ENCODE measurements at places on chromosomes 11 and 22.

DNA sequence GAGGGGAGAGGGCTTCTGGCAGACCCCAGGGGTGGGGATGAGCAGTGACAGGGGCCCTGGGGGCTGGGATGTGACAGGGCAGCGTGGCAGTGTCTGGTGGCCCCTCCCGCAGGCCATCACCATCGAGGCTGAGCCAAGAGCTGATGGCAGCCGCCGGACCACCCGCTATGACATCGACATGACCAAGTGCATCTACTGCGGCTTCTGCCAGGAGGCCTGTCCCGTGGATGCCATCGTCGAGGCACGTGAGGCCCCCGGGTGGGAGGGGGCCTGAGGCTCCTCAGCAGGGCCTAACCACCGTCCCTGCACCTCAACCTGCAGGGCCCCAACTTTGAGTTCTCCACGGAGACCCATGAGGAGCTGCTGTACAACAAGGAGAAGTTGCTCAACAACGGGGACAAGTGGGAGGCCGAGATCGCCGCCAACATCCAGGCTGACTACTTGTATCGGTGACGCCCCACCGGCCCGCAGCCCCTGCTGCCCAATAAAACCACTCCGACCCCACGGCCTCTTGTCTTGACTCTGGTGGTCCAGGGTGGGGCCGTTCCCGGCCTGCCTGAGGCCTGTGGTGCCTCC is 2.6 kb upstream of the TCIRG1 start:
- no peak for DNase-seq

- DNase-seq, result no peak
Observed at GRCh38 chr11:86134580-86135318, 65.9 kb upstream of the PICALM start.

GRCh38 chr11:110918351-110918750 is 206.1 kb upstream of the ARHGAP20 start:
- no peak for DNase-seq

GRCh38 chr22:43955883-43956782 is 891 bp downstream of the SAMM50 start:
- DNase-seq, result no peak

DNA sequence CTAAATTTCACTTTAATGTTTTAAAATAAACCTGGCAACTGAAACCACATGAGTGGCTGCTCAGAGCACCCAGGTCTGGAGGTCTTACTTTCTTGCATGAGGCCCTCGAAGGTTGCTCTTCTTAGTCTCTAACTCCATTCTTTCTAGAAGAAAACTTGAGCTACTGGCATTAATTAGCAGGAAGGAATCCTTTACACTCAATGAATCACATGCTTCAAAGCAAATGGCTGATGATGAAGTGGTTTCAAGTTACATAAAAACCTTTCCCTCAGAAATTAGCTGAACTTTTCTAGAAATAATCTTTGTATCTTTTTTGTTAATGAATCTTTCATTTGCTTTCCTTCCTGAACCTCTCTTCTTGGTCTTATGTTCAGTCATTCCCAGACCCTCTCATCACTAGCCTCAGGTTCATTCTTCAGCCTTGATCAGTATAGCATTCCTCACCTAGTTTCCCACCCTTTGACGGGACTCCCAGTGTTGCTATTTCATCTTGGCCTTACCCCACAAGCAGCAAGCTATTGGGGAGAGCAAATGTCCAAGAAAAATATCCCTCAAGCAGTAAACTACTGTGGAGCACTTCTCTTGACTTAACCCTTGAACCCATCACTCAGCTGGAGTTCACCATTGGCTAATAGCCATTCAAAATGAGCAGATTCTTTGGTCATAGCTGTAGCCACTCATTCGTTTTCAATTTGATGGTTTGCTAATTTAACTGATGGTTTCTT is 75.1 kb downstream of the INSC start:
- no peak for DNase-seq

DNA sequence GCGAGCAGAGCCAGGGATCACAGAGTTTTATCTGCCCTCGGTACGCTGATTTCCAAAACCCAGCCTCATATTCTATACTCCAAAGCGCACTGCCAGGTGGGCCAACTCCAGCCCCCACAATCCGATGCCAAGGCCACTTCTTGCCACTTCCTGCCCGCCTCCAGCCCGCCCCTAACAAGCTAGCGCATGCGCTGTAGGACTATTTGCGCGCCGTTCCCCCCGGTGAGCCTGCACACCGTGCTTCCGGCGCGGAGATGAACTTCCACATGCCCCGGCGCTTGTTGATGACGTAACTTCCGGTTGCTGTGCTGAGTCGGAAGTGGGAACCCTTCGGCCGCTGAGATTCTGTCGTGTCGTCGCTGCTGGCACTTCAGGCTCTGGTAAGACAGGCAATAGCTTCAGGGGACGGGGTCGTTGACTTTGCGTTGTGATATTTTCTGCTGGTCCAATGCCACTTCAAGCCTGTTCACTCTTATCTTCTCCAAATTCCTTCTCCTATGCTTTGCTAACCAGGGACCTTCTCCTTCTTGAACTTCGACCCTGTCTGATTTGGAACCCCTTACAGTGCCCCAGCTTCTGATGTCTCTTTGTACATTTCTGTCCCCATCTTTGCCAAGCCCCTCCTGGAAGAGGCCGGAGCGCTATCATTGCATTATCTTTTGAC is at the start of gene UBE4A:
TSS of gene UBE4A (plus strand) at position 306 of the 664 bp plus-strand sequence. CDS start 5,481 bp downstream, outside the sequence.
- DNase-seq, result peak; percentile 99

DNA sequence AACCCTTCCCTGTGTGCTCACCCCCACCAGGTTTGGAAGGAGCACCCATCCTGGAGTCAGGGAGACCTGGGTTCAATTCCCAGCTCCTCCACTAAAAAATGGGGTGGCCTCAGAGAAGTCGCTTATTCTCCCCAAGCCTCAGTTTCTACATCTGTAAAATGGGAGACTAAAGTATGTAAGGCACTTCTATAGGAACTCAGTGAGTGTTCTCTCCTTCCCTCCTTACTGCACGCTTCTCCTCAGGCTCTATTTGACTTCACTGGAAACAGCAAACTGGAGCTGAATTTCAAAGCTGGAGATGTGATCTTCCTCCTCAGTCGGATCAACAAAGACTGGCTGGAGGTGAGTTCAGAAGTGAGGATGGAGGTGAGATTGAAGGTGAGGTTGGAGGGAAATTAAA is 11.3 kb downstream of the NCF4 start:
- DNase-seq, result no peak

GRCh38 chr11:115737875-115738274 is 233.7 kb upstream of the CADM1 start:
- no peak for DNase-seq

- DNase-seq, result no peak
Observed at GRCh38 chr22:43837666-43838065, 24.6 kb downstream of the SULT4A1 start.

DNA sequence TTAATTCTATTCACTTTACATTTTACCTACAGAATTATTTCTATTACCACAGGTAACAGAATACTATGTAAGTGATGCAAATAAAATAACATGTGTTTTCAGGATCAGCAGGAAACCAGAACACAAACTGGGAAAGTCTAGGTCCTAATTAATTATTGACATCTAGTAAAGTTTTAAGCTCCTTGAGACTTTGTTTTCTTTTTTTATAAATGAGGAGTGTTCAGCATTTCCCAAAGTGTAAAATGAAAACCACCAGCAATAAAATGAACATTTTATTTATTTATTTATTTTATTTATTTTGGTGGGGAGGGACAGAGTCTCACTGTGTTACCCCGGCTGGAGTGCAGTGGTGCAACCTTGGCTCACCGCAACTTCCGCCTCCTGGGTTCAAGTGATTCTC is 123.6 kb downstream of the ARHGAP42 start:
- no peak for DNase-seq

DNA sequence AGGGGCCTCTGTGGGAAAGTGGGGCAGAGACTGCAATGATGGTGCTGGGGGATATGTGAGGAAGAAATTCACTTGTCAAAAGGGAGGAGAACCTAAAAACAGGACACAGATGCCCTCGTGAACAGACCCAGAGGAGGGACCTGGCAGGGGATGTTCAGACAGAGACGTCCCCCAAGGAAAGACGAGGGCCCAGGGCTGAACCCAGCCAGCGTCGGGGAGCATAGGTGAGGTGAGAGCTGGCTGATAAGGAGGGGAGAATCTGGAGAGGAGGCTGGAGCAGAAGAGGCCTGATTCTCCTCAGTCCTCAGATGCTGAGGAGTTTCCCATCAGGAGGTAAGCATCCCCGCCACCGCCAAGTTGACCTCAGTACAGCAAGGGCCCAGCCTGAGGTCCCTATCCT is 31.4 kb downstream of the IGLL5 start:
- no peak for DNase-seq

DNA sequence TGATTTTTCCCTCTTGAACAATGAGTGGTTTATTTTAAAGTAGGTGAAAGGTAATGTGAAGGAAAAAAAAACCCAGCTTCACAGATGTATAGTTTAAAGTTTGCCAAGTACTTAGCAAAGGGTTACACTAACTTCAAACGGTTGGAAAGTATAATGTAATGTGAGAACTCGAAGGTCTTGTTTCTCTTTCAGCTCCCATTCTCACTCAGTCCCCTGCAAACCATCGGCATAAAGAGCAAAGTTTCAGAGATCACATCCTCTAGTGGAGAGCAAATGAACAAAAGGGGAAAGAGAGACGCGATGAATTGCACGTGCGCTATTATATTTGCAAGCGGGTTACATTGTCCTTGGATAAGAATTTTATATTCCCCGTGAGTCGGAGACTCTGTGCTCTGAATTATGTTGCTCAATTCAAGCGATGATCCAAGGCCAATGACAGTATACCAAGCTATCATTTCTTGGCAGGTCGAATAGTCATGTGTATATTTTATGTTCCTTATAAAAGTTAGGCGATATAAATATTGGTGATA is 37.6 kb upstream of the BIRC3 start:
- DNase-seq, result no peak

DNA sequence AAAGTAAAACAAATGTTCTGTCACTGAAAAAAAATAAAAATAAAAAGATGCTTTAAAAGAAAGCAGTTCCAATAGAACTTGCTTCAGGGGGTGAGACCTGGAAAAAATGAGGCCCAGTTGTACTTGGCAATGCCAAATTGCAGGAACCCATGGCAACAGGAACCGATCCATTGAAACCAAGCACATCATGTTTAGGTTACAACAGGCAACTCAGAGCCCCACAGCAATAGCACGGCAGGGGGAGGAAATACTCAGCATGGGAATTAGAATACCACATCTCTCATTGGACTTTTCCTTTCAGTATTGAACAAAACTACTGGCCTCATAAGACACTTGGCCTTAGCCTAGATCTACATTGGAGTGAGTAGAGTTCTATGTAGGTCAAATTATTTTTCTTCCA is 84.3 kb downstream of the MSANTD4 start:
- DNase-seq, result no peak

- no peak for DNase-seq
Observed at GRCh38 chr22:25353516-25354445, 134.3 kb downstream of the CRYBB2 start.

GRCh38 chr22:45872659-45873263 is 104.2 kb downstream of the WNT7B start:
- no peak for DNase-seq

DNA sequence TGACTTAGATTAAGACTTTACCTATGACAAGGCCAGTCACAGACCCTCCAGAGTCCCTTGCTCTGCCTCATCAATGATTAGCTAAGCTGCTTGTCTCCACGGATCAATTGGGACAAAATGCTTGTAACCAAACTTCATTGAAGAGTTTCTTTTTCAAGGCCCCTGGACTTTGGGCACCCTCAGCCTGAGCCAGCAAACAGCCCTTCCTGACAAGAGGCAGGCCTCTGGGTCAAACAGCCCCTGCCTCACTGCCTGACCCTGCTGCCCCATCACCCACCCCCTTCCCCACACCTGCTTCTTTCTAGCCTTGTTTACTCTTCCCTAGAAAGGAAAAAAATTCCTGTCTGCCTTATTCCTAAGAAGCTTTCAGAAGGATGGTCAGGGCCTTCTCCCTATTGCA is 26.3 kb upstream of the CDON start:
- DNase-seq, result no peak

DNA sequence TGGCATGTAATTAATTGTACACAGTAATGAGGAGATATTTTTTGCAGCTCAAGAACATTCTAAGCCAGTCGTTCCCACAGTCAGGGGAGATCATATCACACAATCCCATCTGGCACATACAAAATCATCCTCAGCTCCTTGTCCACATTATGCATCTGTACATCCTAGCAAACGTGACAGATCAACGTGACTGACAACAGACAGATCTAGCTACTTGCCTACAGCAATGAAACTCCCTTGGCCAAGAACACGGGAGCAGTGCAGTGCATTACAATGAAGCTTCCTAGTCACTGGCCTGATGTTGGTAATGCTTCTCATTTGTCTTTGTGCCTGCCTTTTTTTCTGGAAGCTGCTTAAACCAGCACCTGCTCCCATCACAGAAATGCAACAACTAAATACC is 24.5 kb upstream of the GUCY1A2 start:
- DNase-seq, result no peak

GRCh38 chr11:31826536-31827438 is 15.7 kb upstream of the PAX6 start:
- no peak for DNase-seq

GRCh38 chr22:25839755-25840154 is 97.8 kb downstream of the MYO18B start:
- no peak for DNase-seq

GRCh38 chr11:83238111-83238510 is 44.6 kb downstream of the ANKRD42 start:
- DNase-seq, result no peak

GRCh38 chr11:80320226-80320625 is 879.4 kb upstream of the TENM4 start:
- no peak for DNase-seq

GRCh38 chr11:17743026-17743807 is 8.6 kb downstream of the KCNC1 start:
- DNase-seq, result no peak

GRCh38 chr22:38031491-38031890 is 25.7 kb upstream of the PICK1 start:
- no peak for DNase-seq

- DNase-seq, result no peak
Observed at GRCh38 chr11:88464528-88464927, 127.0 kb upstream of the CTSC start.

DNA sequence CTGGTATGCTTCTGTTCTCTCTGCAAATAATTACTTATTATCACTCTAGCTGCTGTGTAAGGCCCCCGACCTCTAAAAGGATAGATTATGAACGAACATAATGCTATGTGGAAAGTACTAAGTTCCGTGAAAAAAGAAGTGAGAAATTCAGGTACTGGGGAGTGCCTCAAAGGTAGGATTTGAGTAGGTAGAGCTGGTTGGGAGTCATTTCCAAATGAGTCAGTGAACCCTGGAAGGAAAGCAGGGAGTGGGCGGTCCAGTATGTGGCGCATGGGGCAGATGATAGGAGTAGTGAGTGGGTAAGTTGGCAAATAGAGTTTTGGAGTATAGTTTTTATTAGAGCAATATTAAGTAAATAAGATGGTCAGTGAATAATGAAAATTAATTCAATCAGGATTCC is 2.4 kb downstream of the ZC3H12C start:
- no peak for DNase-seq

- DNase-seq, result no peak
Observed at GRCh38 chr11:119645018-119645417, 84.0 kb downstream of the NECTIN1 start.

DNA sequence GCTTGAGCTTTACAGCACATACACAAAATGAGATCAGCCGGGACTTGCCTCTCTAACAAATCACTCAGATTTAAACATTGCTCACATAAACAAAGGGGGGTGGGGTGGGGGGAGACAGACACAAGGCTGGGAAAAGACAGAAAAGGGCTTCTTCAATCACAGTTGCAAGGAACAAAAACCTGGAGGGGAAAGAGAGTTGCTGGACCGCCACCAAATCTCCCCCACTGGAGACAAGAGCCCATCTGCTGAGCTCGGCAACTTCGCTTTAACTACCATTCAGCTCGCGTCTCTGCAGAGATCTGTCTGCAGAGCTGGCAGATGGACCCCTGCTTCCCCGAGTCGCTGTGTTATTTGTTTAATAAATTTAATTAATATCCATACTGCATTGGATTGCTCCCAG is 165.0 kb downstream of the RCN1 start:
- DNase-seq, result no peak

Data from stimulated activated CD8-positive, alpha-beta memory T cell treated with anti-CD3 and anti-CD28 coated beads, Interleukin-4, amount 100 ng/mL, for 1 hour (primary cell).